ENCODE measurements at places on chromosomes 7 and 10.
A peak's percentile ranks its signal among the peaks of the same experiment; 100 is the strongest.

GRCh38 chr7:101594790-101595189, 34.3 kb downstream of the MYL10 start:
- no peak for DNase-seq

GRCh38 chr10:12703813-12704212, 297.7 kb downstream of the CCDC3 start:
- DNase-seq = no peak

GRCh38 chr7:74428023-74428422, 25.7 kb upstream of the GTF2IRD1 start:
- DNase-seq = no peak

GRCh38 chr7:137898839-137899721, 52.3 kb upstream of the DGKI start:
- DNase-seq = peak; percentile 67

GRCh38 chr7:157805713-157806112, 468.9 kb downstream of the DNAJB6 start:
- DNase-seq = no peak

GRCh38 chr7:148447221-148447849, 143.2 kb upstream of the C7orf33 start:
- DNase-seq = no peak

DNA sequence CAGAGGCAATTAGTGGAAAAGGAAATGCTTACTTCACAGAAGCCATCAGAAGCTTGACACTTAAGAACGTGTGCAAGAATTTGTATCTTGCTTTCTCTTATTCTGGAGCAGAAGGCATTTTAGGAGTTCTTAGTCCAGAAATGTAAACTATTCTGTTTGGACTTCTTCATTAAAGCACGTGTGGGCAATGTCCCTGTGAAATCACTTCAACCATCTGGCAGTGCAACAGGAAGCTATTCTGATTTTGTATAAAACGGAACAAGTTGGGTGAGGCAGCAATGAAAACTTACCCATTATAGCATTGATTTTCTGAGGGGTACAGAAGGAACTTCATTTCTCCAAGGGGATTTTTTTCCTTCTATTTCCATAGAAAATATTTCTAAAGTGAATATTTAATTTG, 21.3 kb upstream of the ARHGAP21 start:
- DNase-seq = no peak

GRCh38 chr7:28075674-28076358, 104.8 kb downstream of the JAZF1 start:
- no peak for DNase-seq

DNA sequence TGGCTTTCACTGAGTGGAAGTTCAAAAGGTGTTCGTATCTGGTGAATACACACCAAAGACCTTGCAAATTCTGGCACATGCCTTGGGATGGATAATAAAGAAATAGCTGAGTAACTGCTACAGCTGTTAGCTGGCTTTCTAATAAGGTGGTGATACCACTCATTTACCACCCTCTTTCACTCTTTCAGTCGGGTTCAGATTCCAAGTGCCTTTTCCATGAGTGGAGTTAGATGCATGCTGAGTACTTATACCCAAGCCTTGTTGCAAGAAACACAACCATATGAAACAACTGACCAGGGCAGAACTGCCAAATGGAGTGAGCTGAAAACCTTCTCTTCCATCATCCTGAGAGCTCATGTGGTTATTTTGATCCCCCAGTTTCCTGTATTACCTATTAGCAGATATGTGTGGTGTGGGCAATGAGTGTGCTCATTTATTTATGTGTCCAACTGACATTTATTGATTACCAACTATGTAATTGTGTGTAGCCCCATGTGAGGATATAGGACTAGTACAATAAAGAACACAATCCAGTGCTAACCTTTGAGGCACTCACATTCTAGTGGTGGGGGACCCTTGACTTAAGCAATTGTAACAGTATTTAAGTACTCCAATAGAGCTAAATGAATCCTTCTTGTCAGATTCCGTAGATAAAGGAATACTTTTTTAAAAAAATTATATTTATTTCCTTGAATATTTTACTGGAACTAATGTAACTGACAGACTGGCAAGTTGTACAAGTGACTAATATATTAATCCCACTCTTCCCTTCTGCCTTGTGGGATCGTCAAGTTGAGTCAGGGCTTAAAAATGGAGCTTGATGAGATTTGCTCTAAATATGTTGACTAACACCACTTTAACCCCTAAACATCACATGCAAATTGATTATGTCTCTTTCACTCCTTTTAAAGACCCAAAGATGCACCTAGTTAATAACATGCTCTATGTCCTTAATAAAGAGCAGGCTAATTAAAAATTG, 124.7 kb downstream of the ARID5B start:
- no peak for DNase-seq

- no peak for DNase-seq
Measured at GRCh38 chr7:55325371-55325792, 39.8 kb upstream of the LANCL2 start.
